Anterior cingulate cortex (tissue), 58 donors: ENCODE measurements at places on chromosomes 4 and X.

DNA sequence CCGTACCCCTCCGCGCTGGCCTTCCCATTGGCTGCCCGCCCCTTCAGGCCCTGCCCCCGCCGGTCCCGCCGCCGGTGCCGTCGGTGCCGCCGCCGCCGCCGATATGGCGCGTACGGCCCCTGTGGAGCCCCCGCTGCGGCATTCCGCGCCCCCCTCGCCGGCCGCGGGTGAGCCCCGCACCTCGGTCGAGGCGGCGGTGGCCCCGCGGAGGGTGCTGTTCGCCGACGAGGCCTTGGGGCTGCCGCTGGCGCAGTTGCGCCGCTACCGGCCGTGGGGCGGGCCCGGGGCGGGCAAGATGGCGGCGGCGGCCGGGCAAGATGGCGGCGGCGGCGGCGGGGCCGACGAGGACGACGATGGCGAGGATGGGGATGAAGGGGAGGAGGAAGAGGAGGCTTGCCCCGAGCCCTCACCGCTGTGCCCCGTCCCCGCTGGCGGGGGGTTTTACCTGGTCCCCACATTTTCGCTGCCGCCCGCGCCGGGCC lies at the start of gene PPP1R3F:
Gene PPP1R3F (plus strand): TSS at position 27 of the 482 bp plus-strand sequence. CDS start 77 bp downstream, at position 104.
- DNase-seq = no peak

GRCh38 chr4:106273831-106274230 lies 42.2 kb downstream of the TBCK start:
- no peak for DNase-seq

GRCh38 chr4:145937971-145938611 lies 532 bp downstream of the ZNF827 start:
- DNase-seq = no peak

DNA sequence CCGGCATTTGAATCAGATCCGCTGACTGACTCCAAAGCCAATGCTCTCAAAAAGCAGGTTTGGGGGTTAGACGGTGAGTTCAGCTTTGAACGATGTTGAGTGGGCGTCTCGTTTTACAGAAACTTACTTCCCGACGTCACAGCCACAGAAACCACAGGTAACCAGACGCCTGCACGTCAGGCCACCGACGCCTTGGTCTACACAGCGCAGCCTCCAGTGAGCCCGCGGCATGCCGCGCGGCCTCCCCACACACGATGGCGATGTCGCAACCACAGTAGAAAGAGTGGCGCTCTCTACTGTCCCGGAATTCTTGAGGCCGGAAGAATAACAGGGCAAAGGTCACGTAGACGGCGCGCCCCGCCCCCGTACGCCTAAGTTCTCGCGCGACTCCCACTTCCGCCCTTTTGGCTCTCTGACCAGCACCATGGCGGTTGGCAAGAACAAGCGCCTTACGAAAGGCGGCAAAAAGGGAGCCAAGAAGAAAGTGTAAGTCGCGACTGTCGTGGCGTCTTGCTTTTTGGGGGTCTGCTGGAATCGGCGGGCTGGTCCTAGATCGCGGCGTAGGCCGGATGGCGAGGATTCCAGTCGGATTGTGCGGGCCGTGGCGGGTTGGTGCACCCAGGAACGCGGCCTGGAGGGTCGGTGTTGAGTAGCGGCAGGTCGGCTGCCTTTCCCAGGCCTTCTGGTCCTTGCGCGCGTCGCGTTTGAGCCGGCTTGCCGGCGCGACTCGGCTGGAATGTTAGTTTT lies at the start of gene RPS3A:
Gene RPS3A (plus strand): TSS at position 400 of the 747 bp plus-strand sequence. CDS start 25 bp downstream, at position 425.
- DNase-seq = peak; percentile 87

- DNase-seq = no peak
Measured at GRCh38 chrX:72395237-72395636, 89.5 kb upstream of the CITED1 start.

- no peak for DNase-seq
Measured at GRCh38 chr4:185256446-185256845, 47.0 kb downstream of the SNX25 start.

DNA sequence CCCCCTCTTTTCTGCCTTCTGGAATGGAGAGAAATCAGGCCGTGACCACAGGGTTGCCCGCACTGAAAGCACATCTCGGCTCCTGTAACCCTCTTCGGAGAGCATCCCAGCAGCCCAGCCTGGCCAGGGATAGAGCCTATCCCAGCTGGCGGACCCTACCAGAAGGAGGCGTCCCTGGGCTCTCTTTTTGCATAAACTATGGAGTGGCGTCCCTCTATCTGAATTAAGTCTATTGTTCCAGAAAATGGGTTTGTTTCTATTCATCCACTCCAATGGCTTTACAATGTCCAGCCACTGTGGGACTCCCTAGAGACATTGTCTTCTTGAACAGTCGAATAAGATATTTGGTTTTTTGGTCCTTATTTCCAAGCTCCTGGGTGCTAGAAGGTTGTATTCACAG lies 689 bp upstream of the NHSL2 start:
- no peak for DNase-seq

- DNase-seq = no peak
Measured at GRCh38 chrX:148314876-148315275, 185.5 kb upstream of the AFF2 start.

- DNase-seq = no peak
Measured at GRCh38 chr4:155615081-155615887, 51.4 kb upstream of the GUCY1A1 start.

- DNase-seq = no peak
Measured at GRCh38 chrX:79130857-79131256, 13.6 kb upstream of the GPR174 start.

GRCh38 chr4:24810871-24811631 lies 15.7 kb downstream of the SOD3 start:
- DNase-seq = no peak

DNA sequence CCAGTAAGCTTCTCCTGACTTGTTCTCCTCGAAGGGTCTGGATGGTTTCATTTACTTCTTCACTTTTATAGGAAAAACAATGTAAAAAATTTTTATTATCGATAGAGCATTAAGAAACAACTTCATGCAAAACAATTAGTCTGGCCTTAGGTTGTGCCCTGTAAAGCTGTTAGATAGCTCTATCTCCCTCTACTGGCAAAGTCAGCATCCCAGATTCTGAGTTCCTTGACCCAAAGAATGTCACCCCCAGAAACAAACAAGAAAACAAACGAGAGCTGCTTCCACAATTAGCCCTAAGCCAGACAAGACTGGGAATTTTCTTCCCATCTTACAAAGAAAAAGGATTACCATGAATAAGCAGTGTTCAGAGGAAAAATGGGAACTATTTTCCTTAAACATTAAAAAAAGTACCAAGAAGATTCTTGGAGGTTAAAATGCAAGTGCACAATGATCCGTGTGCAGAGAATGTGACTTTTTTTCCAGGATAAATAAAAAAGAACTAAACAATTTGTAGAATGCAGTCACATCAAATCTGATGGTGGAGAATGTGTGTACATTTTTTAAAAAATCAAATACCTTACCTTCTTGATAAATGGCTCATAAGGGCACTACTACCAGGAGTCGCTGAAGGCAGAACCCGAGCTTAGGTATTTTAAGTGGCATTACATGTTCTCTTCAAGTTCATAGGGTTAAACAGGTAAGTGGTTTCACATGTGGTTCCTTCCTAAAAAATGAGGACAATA lies 293.2 kb downstream of the FBXO8 start:
- DNase-seq = no peak

GRCh38 chrX:274904-275475 lies 6.2 kb upstream of the PLCXD1 start:
- no peak for DNase-seq

GRCh38 chr4:111933703-111934102 lies 211.6 kb upstream of the FAM241A start:
- no peak for DNase-seq

DNA sequence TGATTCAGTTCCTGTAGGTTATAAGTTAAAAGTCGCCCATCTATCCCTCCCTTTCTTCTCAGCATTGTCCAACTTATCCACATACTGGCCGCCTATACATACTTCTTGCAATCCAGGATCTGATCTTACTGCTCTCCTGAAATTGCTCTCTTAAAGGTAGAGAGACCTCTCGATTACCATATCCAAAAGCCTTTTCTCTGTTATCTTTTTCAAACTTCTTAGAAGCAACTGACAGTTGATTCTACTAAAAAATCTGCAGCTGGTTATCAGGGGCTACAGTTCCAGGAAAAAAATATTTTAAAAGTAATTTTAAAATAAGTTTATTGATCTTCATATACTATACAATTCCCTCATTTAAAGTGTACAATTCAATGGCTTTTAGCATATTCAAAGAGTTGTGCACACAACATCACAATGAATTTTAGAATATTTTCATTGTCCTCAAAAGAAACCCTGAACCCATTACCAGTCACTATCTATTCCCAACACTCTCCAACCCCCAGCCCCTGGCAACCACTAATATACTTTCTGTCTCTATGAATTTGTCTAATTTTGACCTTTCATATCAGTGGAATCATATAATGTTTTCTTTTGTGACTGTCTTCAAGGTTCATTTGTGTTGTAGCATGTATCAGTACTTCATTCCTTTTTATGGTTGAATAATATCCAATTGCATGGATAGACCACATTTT lies 102.0 kb downstream of the HDAC8 start:
- DNase-seq = no peak

DNA sequence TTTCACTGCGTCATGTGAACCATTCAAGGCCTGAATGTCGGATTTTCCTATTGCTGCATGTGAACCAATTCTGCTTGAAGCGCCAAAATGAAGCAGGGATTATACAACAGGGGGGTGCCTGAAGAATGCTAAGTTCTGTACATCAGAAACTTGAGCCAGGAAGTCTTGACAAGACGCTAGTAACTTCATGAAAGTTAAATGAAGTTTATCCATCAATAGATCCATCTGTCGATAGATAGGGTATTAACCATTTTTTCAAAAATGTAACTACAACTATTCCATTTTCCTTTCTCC lies 590 bp upstream of the NAF1 start:
- no peak for DNase-seq

GRCh38 chr4:128776794-128777216 lies 32.7 kb upstream of the JADE1 start:
- DNase-seq = no peak

GRCh38 chrX:65610481-65610880 lies 57.0 kb upstream of the MSN start:
- DNase-seq = no peak

GRCh38 chr4:5082376-5082775 lies 31.1 kb downstream of the STK32B start:
- no peak for DNase-seq

- no peak for DNase-seq
Measured at GRCh38 chr4:101500742-101501141, 153.4 kb upstream of the PPP3CA start.

DNA sequence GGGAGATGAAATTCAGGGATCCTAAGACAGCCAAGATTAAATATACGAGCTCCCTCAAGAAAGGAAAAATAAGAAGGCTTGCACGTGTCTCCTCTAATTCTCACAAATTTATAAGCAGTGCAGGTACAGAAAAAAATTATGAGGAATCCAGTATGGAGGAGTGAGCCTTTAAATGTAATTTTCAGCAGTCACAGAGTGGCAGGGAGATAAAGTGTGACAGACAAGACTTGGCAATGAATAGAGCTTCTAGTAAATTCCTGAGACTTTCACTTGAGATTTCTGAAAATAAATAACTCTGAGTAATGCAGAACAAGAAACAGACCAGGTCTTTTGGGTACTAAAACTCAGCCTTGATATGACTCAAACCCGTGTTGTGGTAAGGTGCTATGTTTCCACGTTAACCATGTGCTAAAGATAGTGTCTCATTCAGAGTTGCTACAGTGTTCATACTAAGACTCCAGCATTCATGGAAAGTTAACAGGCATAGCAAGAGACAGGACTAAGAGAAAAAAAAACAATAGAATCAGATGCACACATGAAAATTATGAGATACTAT lies 119.8 kb downstream of the SPOCK3 start:
- DNase-seq = no peak

- peak; percentile 83 for DNase-seq
Measured at GRCh38 chrX:18674788-18675735, 3.2 kb upstream of the RS1 start.
